ENCODE measurements at places on chromosomes 1 and 21.

DNA sequence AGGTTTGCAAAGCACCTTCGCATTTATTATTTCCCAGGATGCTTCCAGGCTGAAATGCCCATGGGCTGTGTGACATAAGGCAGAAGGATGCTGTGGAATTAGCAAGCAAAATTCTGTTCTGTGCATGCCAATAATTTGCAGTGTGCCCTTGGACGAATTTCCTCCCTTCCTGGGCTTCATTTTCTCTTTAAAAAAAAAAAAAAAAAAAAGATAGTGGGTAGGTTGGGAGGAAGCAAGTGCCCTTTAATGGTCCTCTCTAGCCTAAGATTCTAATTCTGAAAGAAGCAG, 2.5 kb upstream of the ID3 start:
- DNase-seq, result no peak

DNA sequence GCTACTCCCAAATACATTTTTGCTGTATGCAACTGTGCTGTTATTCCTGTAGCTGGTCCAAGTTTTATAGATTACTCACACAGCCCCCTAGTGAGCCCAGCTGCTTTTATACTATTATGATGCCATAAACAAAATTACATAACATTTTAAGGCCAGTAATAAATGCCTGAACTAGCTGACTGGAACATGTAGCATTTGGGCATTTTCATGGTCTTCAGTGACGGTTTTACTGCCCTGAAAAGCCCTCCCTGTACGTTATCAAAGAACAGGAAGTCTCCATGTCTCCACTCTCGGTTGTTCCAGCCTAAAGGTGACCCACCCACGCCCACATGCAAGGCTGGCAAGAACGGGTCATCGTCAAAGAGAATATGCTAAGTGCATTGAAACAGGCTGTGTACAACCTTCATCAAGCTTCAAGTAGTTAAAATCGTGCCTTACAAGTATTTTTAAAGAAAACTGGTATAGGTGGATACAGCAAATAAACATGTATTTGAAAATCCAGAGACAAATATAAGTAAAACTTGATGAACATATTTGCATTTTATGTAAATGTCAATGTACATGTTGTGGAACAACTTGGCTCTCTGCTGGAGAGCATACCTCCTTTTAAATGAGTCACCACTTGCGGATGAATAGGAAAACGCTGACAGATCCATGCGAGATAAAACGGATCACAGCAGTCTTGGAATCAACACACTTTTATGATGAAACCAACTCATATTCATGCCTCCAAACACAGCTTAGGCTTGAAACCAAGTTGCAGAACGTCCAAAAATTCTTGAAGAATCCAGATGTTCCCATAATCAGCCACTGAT, 520.5 kb downstream of the SMYD3 start:
- no peak for DNase-seq

DNA sequence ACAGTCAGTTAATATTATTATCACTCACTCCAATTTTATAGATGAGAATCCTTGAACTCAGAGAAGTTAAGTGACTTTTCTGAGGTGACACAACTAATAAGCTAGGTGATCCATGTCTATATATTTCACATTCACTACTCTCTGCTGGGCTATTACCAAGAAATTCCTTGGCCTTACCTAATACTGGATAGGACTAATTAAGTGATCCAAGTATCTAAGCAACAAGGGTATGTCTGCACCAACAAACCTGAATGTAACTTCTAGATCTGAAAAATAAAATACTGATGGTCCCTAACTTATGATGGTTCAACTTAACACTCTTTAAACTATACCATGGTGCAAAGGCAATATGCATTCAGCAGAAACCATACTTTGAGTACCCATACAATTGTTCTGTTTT, 14.8 kb upstream of the CASQ2 start:
- DNase-seq, result no peak

DNA sequence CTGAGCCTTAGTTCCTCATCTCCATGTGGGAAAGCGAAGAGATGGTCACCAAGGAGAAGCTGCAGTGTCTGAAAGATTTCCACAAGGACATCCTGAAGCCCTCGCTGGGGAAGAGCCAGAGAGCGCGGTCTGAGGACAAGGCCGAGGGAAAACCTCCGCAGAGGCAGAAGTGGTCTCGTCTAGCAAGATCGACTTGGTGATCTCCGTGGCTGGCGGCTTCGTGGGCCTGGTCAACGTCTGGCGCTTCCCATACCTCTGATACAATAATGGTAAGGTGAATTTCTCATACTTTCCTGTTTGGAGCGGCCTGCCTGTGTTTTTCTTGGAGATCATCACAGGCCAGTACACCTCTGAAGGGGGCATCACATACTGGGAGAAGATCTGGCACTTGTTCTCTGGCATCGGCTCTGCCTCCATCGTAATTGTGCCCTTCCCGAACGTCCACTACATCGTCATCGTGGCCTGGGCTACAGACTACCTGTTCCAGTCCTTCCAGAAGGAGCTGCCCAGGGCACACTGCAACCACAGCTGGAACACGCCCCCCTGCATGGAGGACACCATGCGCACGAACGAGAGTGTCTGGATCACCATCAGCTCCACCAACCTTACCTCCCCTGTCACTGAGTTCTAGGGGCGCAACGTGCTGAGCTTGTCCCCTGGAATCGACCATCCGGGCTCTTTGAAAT, 841.1 kb upstream of the TMPRSS15 start:
- DNase-seq, result no peak

GRCh38 chr21:43297391-43297981, 128.7 kb downstream of the CRYAA start:
- no peak for DNase-seq

DNA sequence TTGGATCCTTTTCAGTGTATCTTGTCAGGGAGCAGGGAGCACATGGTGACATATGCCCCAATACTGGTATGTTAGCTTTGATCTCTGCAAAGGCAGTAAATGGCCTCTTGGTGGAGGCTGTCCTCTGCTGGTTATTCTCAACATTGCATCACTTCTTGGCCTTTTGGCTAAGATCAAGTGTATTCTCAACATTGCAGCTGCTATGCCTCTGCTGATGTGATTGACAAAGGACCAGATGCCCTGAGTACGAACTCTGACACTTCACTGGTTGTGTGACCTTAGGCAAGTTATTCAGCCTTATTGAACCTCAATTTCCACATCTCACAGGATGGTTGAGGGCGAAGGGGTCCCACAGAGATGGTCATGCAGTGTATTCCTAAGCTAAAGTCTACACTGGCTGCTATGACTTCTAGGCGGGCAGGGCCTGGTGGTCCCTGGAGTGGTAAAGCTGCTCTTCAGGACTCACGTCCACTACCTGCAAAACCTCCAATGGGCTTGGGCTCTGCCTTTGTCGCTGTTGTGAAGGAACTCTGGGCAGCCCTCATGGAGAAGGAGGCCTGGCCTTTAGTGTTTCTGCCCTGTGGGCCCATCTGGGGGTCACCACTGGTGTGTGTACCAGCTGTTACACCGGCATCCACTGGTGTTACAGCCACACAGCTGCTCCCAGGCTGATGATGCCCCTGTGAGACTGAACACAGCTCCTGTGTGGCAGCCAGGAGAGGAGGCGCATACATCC, 64.8 kb downstream of the DNTTIP2 start:
- peak; percentile 40 for DNase-seq

- peak; percentile 70 for DNase-seq
Measured at GRCh38 chr1:27136998-27137542, 17.9 kb downstream of the SLC9A1 start.

- no peak for DNase-seq
Measured at GRCh38 chr1:85264150-85264549, 4.7 kb upstream of the C1orf52 start.

- no peak for DNase-seq
Measured at GRCh38 chr1:167081594-167082156, 8.5 kb downstream of the GPA33 start.

GRCh38 chr1:25392841-25393240, 27.8 kb downstream of the RHCE start:
- no peak for DNase-seq

DNA sequence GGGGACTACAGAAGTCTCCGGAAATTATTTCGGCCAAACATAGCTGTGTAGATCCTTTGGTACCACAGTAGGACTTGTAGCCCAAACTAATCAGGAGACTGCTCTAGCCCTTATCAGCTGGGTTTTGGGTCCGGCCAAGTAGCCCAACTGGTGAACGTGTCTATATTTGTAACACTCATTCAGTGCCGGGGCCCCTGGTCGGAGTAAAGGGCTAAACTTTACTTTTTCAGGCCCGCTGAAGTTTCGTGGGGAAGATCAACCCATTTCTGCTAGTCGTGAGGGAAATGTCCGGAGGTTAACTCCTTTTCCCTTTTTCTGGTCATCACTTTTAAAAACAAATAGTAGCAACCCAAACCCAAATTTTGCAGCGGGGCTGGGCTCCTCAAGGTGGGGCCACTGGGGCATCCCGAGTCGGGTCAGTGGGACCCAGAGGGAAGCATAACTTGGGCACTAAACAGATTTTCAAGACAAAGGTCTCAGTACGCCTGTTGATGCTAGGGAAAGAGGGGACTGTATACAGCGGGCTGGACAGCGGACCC, 1.7 kb downstream of the LHX9 start:
- DNase-seq, result no peak

DNA sequence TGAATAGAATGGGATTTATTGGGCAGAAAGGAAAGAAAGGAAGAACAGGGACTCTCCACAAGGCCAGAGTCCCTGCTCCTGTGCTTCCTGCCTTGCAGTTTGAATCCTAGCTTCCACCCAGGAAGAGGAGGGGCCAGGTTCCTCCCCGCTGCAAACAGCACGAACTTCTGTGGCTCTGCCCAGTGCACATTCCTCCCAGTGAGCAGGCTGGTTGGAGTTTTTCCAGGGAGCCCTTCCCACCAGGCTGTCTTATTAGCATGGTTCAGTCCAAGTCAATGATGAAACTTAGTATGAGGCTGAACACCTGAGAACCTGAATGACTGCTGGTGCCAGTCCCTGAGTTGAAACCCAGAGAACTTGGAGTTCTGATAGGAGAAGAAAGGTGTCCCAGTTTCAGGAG, 247.2 kb downstream of the DUSP10 start:
- no peak for DNase-seq

- DNase-seq, result no peak
Measured at GRCh38 chr1:20850021-20850420, 62.9 kb upstream of the HP1BP3 start.

All from stimulated activated CD4-positive, alpha-beta T cell treated with anti-CD3 and anti-CD28 coated beads, Interleukin-15, amount 100 ng/mL, for 48 hours (primary cell).